ENCODE measurements at places on chromosomes 13 and 19.

- DNase-seq = no peak
These were observed 42.4 kb upstream of the WDFY2 start for GRCh38 chr13:51541809-51542258.

GRCh38 chr19:42111811-42112210, 20.4 kb downstream of the POU2F2 start:
- no peak for DNase-seq

DNA sequence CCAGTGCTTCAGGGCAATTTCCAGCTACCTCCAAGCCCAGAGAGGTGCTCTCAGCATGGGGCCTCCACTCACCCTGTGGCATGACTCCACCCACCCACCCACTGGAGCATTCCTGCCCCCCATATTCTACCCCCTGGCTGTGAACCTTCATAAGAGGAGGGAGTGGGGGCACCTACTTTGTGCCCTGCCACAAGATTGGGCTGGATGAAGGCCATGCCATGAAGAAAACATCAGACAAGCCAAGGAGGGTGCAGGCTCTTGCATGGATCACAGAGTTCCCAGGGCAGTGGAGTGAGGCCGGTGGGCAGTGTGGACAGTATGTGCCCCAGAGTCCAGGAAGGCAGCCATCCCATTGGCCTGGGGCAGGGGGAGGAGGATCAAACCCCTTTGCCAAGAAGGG, 97.8 kb downstream of the UQCRFS1 start:
- no peak for DNase-seq

GRCh38 chr13:112894673-112895481, 74.1 kb upstream of the MCF2L start:
- no peak for DNase-seq

DNA sequence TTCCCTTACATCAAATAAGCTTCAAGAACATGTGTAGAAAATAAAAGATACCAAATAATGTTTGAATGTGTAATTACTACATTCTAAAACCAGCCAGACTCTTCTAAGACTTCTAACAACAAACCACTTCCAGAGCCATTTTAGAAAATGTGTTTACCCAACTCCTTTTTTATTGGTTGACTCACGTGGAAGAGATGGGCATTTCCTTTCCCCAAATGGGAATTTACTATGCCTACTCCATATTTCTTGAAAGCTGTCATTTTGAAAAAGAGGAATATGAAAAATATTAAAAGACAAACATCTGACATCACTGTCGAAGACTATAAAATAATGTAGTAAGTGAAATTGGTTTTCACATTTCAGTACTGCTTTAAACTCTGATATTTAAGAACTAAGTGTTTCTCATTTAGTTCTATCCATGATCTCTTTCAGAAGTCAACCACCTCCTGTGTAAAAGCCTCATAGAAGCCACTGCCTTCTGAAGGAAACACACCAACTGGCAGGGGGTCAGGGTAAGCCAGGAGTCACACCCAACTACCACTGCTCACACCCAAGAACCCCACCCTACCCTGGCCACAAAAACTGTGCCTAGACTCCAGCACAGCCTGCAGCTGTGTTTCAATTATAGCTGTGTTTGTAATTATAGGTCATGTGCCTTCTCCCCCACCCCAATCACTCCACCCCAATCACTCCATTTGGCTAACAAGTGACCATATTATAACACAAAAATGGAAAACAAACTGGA, 86.8 kb downstream of the UBL3 start:
- DNase-seq = no peak

DNA sequence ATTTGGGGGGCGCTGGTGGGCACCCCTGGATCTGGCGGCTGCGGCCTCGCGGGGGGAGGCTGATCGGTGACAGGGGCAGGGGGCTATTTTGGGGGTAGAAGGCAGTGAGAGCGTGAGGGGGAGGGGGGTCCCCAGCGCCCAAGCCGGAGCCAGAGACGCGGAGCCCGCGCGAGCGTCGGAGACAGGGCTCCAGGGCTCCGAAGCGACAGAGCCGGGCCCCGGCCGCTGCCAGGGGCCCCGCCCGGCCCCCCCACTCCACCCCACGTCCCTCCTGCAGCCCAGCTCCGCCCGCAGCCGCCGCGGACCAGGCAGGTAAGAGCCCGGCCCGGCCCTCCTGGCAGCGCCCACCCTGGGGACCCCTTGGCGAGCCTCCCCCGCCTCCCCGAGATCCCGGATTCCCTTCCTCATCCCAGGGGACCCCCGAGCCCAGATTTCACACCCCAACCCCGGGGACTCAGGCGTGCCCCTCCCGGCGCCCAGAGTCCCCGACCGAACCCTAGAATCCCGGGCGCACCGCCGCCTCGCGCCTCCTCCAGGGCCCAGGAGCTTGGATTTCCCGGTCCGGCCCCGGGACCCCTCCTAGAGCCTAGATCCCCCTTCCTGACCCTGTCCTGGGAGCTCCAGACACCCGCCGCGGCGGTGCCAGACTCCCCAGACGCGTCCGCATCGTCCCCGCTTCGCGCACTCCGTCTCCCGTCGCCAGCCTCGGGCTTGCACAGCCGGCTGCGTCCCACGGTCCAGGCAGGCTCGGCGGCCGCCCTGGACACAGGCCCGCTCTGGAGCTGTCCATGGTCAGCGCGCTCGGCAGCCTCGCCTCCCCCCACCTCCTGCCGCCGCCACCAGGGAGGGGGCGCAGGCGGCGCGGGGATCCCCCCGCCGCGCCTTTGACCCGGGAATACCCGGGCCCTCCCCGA, at the start of gene PPFIA3:
Gene PPFIA3 (plus strand): TSS at position 134 of the 914 bp plus-strand sequence. CDS start 8,330 bp downstream, outside the sequence.
- no peak for DNase-seq

DNA sequence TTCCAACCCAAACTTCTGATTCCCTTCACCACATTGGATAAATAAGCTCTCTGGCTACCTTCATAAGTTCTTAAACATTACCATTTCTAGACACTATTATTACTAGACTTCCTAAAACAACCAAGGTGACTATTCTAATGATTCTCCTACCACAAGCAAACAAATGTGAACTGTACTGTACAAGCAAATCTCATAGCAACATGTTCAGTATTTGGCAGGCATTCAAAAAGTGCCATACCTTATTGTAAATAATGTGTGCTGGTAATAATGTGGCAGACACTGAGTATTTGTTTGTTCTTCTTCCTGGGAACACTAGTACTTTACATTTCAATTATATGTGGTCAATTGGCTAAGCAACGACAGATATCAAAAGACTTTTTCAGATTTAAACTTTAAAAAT, 986.0 kb upstream of the SPRY2 start:
- DNase-seq = no peak

DNA sequence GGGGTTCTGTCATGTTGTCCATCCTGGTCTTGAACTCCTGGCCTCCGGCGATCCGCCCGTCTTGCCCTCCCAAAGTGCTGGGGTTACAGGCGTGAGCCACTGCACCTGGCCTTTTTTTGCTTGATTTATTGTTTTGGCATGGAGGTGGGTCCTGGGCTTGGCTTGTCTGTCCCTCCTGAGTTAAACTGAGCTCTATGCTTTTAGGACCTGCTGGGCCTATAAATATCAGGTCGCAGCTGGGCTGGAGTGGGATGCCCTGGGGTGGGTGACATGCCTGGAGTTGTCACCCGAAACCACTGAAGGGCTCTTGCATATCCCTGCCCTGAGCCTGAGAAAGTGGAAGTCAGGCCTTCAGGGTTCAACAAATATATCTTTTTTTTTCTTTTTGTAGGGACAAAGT, 5.5 kb downstream of the ARRDC5 start:
- no peak for DNase-seq

DNA sequence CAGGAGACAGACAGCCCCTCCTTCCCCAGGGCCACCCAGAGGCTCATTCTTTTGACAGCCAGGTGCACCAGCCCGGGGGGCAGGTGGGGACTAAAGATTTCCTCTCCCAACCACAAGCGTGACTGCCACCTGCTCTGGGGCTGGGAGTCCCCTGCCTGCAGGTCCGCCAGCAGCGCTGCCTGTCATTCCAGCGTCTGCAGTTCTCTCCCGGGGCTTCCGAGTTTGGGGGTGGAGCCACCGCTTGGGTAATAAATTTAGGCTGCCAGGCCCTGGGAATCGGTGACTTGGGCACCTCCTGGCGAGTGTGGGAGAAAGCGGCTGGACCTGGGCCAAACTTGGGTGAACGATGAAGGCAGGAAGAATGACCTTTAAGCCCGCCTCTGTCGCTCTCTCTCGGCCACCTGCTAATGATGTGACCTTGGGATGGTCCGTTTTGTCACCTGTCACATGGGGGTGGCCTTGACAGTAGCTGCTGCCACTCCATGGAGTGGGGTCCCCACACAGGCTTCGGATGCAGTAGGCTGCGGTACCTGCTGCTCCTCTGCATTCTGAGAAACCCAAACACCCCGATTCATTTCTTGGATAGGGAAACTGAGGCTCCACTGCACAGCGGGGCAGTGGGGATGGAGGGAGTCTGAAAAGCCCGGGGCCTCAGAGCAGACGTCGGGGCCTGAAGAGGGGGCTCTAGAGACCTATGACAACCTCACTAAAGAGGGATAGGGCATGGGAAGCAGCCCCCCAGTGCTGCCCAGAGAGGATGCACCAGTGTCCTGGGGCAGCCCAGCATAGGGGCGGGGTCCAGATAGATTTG, 12.8 kb downstream of the FUT6 start:
- no peak for DNase-seq
